Stimulated activated CD4-positive, alpha-beta T cell treated with anti-CD3 and anti-CD28 coated beads, Interleukin-4, amount 100 ng/mL, for 1 hour (primary cell): ENCODE measurements at places on chromosomes 2 and 18.
A peak's percentile ranks its signal among the peaks of the same experiment; 100 is the strongest.

- no peak for DNase-seq
These were observed 24.0 kb upstream of the CTIF start for GRCh38 chr18:48514786-48515185.

DNA sequence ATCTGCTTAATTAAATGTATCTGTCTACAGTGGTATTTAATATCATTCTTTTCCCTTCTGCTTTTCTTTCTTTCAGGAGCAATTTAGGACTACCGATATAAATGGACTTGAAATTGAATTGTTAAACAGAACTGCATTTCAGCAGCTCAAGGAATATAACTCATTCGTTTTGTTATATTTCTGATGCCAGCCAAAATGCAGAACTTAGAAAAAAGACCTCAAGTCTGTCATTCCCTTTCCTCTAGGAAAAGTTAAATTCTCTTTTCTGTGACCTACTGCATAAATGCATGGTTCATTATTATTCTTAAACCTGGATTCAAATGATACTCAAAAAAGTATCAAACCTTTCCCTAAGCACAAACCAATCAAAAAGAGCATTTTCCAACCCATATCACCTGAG, 21.4 kb downstream of the FTCDNL1 start:
- no peak for DNase-seq

DNA sequence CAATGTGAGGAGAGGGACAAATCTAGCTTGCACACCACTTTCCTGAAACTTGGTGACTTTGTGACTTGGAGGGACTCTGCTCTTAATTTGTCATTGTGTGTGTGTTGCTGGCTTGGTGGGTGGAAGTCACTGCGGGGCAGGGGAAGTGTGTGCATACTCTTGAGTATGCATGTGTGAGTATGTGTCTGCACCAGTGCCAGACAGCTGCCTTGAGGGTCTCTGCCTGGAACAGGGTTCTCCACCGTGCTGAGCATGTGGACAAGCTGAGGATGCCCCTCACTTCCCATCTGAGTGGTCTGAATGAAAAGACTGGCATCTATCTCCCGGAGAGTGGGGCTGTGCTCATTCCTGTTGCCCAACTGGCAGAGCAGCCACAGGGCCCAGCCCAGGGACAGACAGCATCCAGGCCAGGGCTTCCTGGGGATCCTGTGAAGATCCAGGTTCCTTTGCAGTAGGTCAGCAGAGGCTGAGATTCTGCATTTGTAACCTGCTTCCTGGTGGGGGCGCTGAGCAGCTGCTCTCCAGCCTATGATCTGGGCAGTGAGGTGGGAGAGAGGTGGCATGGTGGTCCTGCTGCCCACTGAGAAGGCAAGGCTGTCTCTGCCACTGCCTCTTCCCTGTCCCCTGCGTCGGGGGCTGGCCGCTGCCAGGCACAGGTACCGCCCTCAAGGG, 138.9 kb upstream of the HAAO start:
- no peak for DNase-seq

DNA sequence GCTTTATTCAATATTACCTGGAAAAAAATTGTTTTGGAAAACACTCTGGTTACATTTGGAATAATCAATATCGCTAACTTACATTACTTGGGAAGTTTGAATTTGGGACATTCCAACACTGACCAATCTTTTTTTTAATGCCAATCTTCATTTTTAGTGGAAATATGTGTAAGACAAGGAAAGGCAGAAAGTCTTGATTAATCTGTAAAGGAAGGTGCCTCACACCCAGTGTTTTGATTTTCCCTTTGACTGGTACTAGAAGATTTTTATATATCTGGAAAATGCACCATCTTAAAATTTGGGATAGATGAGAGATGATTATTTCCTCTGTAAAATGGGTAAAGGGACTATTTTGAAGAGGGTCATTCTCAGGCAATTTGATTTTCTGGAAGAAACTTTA, 879.2 kb upstream of the ZEB2 start:
- DNase-seq, result no peak

- DNase-seq, result no peak
These were observed 388.1 kb upstream of the ACVR2A start for GRCh38 chr2:147456779-147457178.

DNA sequence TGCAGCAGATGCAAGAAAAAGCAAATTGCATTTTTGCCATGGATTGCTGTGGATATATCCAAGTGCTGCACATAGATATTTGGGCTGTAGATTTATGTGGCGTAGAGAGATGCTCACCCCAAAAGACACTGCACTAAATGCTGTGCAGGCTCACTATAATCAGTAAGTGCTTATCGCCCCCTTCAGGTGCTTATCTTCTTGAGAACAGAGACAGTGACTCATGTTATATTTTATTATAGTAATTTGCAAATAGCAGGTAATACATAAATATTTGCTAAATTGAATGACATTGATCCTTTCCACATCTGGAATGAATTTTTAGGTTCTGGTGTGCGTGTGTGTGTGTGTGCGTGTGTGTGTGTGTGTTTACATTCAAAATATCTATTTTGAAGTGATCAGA, 36.8 kb upstream of the PLEKHM3 start:
- no peak for DNase-seq

- DNase-seq, result no peak
These were observed 24.0 kb upstream of the SLC39A10 start for GRCh38 chr2:195632856-195633572.

DNA sequence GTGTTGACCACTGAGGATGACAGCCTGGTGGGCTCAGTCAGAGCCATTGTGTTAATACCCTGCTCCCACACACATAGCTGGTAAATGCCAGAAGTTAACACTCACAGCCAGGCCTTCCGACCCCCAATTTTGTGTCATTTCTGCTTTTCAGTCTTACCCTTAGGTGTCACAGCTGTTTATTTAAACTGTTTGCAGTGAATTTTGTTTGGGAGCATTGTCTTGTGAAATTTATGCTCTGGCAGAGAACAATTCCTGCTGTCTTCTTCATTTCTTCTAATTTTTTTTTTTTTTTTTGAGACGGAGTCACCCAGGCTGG, 8.2 kb downstream of the LPIN1 start:
- no peak for DNase-seq

GRCh38 chr2:25085761-25086560, 44.1 kb downstream of the EFR3B start:
- no peak for DNase-seq

GRCh38 chr2:95333888-95334338, 36.8 kb downstream of the KCNIP3 start:
- DNase-seq, result no peak

- DNase-seq, result no peak
These were observed 948.5 kb downstream of the SLC4A3 start for GRCh38 chr2:220575963-220576362.

DNA sequence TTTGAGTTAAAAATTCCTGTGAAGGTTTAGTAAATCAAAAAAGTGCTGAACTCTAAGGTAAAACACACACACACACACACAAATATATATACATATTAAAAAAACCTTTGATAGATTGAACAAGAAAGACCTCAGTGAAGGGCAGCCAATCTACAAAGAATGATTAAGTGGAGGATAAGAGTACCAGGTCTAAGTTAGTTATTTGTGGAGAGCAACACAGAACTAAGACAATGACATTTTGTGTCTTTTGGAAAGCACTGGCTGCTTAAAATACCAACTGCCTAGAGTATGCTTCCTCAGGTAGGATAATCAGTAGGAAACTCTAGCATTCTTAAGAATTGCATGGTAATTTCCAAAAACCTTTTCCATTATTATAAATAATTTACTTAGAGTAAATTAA, 481.4 kb upstream of the SYT4 start:
- DNase-seq, result no peak

- no peak for DNase-seq
These were observed 595.9 kb upstream of the LRRTM4 start for GRCh38 chr2:78118037-78118436.

- no peak for DNase-seq
These were observed 983 bp downstream of the MOB1A start for GRCh38 chr2:74177696-74178095.

DNA sequence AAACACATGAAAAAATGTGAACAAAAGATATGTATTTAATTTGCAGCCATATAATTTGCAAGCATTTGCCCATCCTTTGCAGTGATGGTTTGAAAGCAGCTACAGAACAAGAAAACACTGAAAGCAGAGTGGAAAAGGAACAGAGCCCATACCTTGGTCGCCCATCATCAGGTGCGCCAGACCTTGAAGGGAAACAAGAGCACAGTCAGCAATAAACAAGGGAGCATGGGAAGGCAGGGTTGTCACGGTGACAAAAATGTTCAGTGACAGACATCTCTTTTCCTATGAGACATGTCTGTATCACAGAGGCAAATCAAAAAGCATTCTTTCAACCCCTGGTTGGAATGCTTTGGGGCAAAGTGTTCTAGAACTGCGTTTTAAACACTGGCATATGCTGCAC, 109.4 kb downstream of the NRXN1 start:
- no peak for DNase-seq

GRCh38 chr2:132978840-132979239, 308.8 kb upstream of the LYPD1 start:
- DNase-seq, result no peak

GRCh38 chr2:573805-574392, 103.3 kb downstream of the TMEM18 start:
- no peak for DNase-seq

GRCh38 chr18:65039578-65039977, 711.2 kb upstream of the CDH7 start:
- DNase-seq, result no peak

GRCh38 chr2:23526114-23526513, 141.1 kb downstream of the KLHL29 start:
- peak; percentile 20 for DNase-seq

- DNase-seq, result no peak
These were observed 26.6 kb downstream of the CD28 start for GRCh38 chr2:203732953-203733510.

GRCh38 chr2:35783723-35784122, 571.9 kb upstream of the CRIM1 start:
- no peak for DNase-seq

- DNase-seq, result no peak
These were observed 147.6 kb downstream of the ESCO1 start for GRCh38 chr18:21452796-21453510.

GRCh38 chr2:159922563-159922962, 124.6 kb upstream of the CD302 start:
- no peak for DNase-seq

DNA sequence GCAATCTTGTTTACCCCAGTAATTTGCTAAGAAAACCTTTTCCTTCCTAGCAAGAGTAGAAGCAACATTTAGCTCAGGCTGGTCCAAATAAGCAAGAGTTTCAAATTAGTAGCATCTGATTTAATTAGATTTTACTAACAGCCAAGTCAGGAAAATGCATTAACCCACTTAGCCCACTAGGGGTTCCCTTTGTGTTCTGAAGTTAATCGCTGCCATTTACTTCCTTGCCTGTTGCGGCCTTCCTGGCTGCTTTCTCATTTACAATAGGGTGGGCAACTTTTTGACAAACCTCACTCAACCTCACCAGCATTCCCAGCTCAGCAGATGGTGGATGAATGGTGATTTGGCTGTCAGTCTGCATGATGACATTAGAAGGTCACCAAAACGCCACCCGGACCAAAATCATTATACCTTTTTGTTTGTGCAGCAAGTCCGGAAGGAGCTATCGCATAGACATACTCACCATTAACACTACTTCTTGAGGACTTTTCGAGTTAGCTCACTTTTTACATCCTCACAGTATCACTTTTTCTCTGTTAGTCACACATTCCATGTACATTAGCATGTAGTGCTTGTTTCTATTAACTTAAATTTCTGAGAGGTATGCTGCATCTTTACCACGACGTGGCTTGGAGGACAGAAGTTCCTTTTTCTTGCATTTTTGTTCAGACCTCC, 101.5 kb upstream of the SETBP1 start:
- DNase-seq, result no peak

- no peak for DNase-seq
These were observed 70.3 kb downstream of the VWC2L start for GRCh38 chr2:214481204-214481603.

DNA sequence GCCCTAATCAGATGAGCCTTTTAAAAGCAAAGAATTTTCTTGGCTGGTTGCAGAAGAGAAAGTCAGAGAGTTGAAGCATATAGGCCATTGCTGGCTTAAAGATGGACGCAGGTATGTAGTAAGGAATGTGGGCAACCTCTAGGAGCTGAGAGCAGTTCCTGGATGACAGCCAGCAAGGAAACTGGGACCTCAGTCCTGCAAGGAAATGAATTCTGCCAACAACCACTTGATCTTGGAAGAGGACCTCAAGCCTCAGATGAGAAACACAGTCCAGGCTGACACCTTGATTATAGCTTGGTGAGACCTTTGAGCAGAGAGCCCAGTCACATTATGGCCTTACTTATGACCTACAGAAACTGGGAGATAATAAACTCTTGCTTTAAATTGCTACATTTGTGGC, 15.7 kb downstream of the PHOSPHO2 start:
- no peak for DNase-seq

GRCh38 chr2:46490521-46491141, 11.3 kb downstream of the TMEM247 start:
- no peak for DNase-seq

- DNase-seq, result no peak
These were observed 38.3 kb downstream of the SLC40A1 start for GRCh38 chr2:189542145-189542882.

GRCh38 chr2:88443353-88443938, 9.0 kb downstream of the FOXI3 start:
- no peak for DNase-seq

GRCh38 chr2:181074457-181074856, 94.1 kb downstream of the UBE2E3 start:
- DNase-seq, result no peak

- no peak for DNase-seq
These were observed 398.9 kb downstream of the TRIB2 start for GRCh38 chr2:13115643-13116042.

- no peak for DNase-seq
These were observed 39.4 kb upstream of the SMAD2 start for GRCh38 chr18:47969816-47970215.

DNA sequence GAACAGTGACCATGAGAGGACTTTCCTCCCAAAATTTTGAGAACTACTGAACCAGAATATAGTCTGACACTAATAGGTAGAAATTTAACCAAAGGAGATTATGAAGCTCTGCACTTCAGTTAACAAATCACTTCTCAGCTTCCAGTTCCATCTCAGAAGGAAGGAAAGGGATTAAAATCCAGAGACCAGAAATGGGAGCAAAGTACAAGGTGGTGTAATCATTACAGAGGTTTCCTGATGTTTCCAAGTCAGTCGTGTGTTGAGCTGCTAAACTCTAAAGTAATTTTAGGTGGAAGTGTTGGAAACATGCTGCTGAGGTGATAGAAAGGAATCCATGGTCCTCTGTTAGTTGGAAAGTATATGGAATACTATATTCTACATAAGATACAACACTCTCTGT, 10.8 kb downstream of the TYMS start:
- no peak for DNase-seq

DNA sequence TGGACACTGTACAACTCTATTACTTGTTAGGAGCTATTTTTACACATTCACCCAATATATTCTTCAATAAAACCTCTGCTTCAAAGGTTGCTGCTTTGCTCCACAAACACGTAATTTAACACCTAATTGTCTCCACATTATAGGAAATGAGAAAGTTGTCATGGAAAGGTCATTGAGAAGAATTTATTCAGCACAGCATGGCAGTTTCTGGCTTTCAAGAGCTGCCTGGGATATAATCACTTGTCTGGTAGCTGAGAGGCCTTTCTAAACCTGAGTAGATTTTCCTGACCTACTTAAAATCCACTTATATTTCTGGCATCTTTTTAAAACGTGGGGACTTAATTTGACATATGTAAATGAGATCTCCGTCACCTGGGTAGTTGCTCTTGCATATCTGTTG, 216.1 kb downstream of the ZNF804A start:
- no peak for DNase-seq
